NCI-H446 treated with DMSO at 0.1 percent for 48 hours (cell line): ENCODE measurements at places on chromosomes 16 and 17.

DNA sequence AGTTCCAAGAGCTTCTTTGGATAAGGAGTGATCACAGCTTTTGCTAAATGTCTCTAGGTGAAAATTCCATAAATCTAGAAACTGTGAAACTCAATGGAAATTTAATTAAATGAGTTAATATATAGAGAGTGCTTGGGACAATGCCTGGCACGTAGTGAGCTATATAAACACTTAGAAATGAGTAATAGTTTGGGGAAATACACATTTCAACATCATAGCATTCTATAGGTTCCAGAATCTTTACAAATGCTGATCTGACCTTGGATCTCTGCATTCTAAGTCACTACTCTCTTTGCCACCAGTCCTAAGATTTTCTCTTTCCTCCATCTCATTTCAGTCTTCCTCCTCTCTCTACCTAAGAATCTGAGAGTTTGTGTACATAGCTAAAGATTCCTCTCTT is 175.6 kb downstream of the SOX9 start:
- no peak for DNase-seq

DNA sequence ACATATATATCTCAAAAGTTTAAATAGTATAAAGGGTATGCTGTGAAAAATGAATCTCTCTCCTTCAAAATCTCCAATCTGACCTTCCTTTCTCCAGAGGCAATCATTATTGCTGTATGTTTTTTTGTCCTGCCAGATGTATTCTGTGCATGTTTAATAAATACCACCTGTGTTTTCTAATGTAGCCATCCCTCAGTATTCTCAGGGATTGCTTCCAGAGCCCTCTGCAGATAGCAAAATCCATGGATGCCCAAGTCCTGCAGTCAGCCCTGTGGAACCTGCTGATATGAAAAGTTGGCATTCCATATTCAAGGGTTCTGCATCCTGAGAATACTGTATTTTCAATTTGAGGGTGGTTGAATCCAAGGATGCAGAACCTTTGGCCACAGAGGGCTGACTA is 42.9 kb downstream of the BPTF start:
- DNase-seq = no peak

DNA sequence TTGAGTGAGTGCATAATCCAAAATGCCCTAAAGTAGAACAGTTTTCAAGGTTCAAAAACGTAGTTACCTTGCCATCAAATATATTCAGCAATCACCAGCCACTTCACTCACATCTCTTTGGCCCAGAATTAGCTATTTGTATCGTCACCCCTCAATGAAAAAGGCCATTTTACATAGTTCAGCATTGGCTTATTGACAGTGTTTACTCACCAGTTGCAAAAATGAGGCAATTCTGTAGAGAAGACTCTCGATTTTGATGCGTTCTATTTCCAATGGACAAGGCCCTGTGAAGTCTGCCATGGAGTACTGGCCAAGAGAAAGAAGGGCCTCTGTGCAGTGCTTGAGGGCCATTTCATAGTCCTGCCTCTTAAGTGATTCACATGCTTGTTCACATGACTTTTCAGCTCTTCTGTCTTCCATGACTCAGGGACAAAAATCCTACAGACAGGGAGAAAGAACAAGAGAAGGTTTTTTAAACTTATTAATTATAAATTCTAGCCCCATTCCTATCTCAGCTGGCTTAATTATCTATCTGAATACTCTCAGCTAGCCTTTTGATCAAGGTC is 26.5 kb downstream of the HELZ start:
- DNase-seq = no peak

DNA sequence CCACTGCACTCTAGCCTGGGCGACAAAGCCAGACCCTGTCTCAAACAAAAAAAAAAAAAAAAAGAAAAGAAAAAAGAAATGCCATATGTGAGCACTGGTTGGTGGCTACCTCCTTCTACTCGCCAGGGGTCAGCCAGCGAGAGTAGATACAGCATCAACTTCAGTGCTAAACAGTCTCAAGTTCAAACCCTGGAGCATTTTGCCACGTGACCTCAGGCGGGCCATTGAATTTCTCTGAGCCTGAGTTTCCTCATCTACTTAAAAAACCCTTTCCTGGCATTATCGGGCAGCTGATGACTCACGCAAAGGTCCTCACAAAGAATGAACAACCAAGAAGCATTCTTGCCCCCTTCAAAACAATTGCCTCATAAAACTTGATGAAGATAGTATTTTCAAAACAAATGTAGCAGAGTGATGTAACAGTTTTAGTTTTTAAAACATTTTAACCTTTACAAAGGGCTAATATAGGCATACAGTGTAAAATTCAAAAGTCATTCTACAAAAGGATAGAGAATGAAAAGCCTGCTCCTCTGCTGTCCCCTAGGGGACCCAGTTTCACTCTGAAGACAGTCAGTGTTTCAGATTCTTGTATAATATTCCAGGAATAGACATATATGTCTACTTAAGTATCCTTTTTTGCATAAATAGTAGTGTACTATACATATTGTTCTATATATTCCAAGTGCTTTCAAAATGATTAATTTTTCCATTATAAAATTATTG is 28.4 kb downstream of the DNAH2 start:
- DNase-seq = no peak

- DNase-seq = no peak
These were observed 32.0 kb downstream of the SBK1 start for GRCh38 chr16:28324235-28324886.

- no peak for DNase-seq
These were observed 97.5 kb downstream of the OR1D5 start for GRCh38 chr17:2965621-2966595.

GRCh38 chr17:75300280-75300679 is 11.0 kb upstream of the SLC25A19 start:
- no peak for DNase-seq

- DNase-seq = no peak
These were observed 11.0 kb upstream of the ZG16 start for GRCh38 chr16:29767062-29767461.

GRCh38 chr17:50963139-50963538 is 97.0 kb upstream of the TOB1 start:
- no peak for DNase-seq

- DNase-seq = no peak
These were observed 6.2 kb downstream of the LLGL2 start for GRCh38 chr17:75531721-75532072.

DNA sequence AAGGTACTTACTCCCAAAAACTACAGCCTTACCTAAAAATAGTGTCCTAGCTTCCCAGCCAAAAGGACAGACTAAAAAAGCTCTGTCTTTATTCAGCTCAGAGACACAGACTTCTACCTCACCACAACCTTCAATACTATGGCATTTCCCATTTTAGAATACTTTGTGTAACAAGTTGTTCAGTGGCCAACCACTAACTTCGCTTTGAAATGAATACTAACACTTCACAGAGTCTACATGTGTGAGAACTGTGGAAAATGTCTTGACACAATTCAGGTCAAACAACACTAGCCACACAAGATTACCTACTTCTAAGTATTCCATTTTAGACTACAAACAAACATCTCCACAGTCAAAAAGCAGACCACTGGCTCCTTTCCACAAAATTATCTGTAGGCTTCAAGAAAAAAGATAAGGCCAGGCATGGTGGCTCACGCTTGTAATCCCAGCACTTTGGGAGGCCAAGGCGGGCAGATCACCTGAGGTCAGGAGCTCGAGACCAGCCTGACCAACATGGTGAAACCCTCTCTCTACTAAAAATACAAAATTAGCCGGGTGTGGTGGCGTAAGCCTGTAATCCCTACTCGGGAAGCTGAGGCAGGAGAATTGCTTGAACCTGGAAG is 3.2 kb downstream of the HELZ start:
- no peak for DNase-seq

DNA sequence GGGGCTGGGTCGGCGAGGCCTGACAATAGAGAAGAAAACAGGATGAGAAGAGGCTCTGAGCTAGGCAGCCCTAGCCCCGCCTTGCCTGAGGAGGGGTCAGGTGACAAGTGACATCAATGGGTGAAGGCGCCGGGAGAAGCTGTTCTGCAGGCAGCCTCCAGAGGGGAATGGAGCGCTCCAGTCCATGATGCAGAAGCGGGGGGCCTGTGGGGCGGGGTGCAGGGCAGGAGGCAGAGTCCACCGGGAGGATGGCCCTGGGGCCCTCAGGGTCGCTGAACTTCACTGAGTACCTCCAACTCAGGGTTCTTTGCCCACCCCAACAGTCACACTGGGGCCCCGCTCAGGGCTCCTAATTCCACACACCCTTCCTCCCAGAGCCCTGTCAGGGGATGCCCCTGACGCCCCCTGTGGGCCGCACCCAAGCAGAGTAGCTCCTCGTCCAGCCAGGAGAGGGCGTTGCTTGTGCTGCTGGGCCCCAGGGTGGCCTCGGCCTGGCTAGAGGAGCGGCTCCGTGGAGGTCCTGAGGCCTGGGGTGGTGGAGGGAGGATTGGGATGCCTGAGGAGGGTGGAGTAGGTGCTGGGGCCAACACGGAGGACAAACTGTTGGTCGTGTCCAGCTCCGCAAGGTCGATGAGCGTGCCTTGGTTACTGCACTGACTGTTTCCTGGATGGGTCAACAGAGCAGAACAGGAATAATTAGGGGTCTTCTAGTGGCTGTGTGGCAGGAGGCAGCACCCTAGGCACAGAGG is 20.8 kb downstream of the GGA3 start:
- DNase-seq = no peak
